ENCODE measurements at places on chromosomes 6 and 20.

- no peak for DNase-seq
Measured at GRCh38 chr6:126063512-126064146, 77.3 kb downstream of the TRMT11 start.

DNA sequence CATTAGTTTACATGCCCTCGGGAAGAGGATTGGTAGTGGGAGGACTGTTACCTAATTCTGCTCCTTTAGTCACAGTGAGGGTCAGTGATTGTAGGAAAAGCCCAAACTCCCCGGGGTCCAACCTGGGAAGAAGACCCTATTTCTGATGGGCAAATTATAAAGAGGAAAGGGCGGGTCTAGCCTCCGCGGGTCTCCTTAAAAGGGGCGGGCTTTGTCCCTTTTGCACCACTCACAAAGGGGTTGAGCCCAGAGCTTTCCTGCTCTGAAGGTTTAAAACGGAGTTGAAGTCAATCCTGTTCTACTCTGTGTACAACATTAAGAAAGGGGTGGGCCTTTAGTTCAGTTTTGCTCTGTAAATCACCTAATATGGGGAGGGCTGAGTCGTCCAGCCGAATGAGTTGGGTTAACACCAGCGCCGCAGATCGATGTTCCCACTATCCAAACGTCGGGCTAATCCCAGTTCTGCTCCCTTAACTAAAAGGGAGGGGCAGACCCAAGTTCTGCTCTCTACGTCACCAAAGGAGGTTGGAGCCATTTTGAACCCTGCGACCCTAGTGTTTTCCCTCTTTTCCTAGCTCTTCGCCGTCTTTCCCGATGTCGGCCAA is 920 bp upstream of the RNF5 start:
- no peak for DNase-seq

DNA sequence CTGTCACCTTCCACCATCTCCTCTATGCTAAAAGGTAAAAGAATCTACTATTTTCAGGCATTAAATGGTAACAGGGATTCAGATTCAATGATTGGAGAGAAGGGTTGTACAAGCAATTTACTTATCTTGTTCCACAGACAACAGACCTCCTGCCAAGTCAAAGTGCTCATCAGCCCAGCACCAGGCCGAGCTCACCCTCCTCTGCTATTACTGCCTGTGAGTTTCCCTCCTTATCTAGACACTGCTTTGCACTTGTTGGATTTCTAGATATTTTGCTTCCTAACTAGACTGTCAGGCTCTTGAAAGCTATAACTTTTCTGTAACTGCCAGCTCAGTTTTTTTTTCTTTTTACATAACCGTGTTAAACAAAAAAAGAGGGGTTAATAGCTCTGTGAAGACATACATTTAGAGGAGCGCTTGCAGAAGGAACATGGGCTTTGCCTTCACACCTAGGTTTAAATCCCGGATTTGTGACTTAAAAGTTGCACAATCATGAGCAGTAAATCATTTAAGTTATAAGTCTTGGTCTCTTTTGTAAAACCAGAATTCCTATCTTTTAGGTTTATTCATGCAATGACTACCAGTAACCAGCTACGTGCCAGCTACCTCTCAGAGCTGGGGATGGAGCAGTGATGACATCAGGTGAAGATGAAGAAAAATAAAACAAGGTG is 1.1 kb upstream of the FAM162B start:
- no peak for DNase-seq

GRCh38 chr6:29547573-29547972 is 12.0 kb downstream of the UBD start:
- no peak for DNase-seq

GRCh38 chr6:42451333-42452170 is at the start of gene TRERF1:
TRERF1 (minus strand) TSS chr6:42451926; CDS start chr6:42269590, 182,336 bp downstream.
- DNase-seq = peak; percentile 33

DNA sequence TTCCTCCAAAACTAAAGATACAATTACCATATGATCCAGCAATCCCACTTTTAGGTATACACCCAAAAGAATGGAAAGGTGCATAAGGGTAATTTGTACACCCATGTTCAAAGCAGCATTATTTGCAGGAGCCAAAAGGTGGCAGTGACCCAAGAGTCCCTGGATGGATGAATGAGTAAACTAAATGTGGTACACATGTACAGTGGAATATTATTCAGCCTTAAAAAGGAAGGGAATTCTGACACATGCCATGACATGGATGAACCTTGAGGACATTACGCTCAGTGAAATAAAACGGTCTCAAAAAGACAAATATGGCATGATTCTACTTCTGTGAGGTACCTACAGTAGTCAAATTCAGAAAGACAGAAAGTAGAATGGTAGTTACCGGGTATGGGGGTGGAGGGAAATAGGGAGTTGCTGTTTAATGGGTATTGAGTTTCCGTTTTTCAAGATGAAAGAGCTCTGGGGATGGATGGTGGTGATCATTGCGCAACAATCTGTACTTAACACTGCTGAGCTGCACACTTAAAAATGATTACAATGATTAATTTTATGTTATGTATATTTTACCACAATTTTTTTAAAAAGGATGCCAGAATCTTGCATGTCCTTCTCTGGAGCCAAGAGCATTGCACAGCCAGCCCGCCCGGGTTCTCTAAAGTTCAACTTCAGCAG is 518.9 kb upstream of the JARID2 start:
- DNase-seq = no peak

DNA sequence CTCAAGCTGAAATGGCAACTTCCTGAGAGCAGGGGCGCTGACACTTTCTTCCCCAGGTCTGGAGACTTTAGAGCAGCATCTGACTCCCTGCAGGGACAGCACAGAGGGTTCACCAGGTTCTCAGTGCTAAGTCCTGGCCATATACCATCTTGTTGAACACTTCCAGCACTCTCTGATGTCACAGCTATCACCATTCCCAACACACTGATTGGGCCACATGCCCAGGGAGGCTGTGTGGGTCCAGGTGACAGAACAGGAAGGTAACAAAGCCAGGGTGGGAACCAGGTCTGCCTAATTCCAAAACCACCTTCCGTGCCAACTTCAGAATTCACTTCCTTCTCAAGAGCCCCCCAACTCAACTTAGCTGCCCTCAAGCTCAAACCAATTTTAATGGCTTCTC is 4.3 kb downstream of the APCDD1L start:
- DNase-seq = no peak

GRCh38 chr6:55456016-55456415 is 123.0 kb downstream of the HMGCLL1 start:
- DNase-seq = no peak

GRCh38 chr6:56746767-56747504 is 104.2 kb upstream of the DST start:
- no peak for DNase-seq

- DNase-seq = no peak
Measured at GRCh38 chr20:44085616-44086434, 101.2 kb downstream of the JPH2 start.

GRCh38 chr20:45378191-45378590 is at the start of gene TP53TG5:
TP53TG5 (minus strand) TSS chr20:45378325; CDS start chr20:45378236, 89 bp downstream.
- no peak for DNase-seq

DNA sequence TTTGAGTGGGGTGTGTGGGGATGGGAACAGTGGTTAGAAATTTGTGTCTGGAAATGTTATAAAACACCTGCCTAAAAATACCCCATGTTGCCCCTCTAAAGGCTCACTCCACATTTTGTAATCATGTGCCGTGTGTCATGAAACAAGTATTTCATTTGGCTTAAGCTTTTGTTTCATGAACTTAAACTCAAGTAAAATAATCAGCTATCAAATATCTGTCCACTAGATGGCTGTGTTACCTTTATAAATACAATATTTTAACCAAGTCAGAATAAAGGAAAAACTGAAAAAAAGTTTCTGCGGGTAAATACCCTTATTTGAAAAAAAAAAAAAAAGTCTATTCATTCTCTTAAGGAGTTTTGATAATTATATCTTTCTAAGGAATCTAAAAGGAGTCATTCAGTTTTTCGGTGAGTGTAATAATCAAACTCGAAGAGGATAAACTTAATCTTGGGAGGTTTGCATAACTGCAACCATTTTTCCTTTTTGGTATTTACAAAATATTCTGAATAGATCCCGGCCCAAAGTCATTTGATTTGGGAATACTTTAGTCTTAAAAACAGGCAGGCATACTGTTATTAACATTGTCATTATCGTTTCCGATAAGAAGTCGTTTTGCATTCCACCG is 29.9 kb upstream of the MTRF1L start:
- no peak for DNase-seq

DNA sequence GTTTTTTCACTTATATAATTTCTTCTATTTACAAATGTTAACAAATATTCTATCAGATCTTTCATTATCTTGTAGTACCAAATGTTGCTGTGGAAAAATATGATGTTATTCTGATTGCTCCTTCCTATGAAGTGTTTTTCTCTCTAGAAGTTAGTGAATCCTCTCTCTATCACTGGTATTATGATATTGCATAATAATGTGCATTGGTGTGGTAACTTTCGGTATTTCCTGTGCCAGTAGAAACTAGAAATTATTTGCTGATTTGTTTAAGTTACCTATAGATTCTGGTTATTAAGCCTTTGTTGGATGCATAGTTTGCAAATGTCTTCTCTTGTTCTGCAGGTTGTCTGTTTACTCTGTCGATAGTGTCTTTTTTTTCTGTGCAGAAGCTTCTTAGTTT is 342.5 kb downstream of the CENPW start:
- no peak for DNase-seq

DNA sequence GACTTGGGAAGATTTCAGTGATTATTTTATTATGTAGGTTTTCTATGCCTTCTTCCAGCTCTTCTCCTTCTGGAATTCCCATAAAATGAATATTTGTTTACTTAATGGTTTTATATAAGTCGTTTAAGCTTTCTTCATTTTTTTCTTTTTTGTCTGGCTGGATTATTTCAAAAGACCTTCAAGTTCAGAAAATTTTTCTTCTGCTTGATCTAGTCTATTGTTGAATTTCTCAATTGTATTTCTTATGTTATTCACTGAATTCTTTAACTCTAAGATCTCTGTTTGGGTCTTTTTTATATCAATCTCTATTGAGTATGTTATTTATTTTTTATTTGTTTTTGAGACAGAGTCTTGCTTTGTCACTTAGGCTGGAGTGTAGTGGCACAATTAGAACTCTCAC is 117.4 kb downstream of the CEP57L1 start:
- no peak for DNase-seq

DNA sequence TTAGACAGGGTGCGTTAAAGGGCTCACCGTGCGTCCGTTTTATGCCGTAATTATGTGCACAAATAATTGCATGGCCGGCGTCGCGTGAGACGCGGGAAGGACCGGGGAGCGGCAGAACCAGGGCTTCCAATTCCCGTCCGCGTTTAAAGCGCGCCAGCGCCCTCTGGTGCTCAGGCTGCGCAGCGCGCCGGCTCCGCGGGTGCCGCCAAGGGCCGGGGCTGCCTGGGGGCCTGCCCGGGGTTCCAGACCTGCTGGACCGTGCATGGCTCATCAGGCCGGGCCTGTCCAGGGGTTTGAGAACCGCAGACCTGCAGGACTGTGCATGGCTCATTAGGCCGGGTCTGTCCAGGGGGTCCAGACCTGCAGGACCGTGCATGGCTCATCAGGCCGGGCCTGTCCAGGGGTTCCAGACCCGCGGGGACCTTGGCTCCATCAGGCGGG is 369.0 kb downstream of the THBS2 start:
- peak; percentile 74 for DNase-seq

DNA sequence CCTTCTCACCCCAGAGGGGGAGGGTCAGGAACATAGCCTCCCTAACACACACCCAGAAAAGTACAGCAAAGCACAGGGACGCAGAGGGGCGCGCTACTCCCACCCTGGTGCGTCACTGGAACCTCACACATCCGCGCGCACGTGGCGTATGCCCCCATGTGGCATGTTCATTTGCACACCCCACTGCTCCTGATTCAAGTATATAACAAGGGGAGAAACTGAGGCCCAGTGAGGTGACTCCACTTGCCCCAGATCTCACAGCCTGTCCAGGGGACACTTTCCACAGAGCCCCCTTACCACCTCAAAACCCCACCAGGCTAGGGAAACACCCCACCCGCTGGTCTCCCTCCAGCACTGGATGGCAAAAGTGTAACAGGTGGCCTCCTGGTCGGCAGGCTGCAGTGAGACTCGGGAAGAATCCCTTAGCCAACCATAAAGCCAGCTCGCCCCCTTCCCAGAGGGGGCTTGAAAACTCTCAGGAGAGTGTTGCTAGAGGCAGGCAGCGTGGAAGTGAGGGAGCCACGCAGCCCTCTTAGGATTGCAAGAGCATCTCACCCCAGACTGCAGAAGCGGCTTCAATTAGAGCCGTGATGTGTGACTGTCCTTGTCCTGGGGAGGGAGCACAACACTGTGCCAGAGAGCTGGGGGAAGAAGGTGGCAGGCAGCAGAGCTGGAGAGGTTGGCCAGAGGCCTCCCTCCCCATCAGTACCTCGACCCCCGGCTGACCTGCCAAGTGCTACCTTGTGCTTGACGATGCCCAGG is at the start of gene GRM4:
Gene GRM4, minus strand, starts transcription at position 67 of the 762 bp plus-strand sequence. CDS start 12,591 bp downstream, outside the sequence.
- DNase-seq = no peak

Data from stimulated activated CD8-positive, alpha-beta memory T cell treated with anti-CD3 and anti-CD28 coated beads, Interleukin-4, amount 100 ng/mL, for 24 hours (primary cell).